ENCODE measurements at places on chromosomes 11 and 22.

DNA sequence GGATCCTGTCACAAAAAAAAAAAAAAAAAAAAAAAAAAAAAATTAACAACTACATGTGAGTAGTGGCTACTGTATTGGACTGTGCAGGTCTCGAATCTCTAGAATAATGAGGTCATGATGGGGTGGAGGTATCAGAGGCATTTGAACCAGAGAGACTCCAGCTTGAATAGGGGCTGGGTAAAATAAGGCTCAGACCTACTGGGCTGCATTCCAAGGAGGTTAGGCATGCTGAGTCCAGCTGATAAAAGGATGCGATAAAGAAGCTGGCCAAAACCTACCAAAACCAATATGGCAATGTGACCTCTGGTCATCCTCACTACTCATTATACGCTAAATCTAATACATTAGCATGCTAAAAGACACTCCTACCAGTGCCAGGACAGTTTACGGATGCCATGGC is 5.9 kb upstream of the PACSIN3 start:
- DNase-seq, result no peak

DNA sequence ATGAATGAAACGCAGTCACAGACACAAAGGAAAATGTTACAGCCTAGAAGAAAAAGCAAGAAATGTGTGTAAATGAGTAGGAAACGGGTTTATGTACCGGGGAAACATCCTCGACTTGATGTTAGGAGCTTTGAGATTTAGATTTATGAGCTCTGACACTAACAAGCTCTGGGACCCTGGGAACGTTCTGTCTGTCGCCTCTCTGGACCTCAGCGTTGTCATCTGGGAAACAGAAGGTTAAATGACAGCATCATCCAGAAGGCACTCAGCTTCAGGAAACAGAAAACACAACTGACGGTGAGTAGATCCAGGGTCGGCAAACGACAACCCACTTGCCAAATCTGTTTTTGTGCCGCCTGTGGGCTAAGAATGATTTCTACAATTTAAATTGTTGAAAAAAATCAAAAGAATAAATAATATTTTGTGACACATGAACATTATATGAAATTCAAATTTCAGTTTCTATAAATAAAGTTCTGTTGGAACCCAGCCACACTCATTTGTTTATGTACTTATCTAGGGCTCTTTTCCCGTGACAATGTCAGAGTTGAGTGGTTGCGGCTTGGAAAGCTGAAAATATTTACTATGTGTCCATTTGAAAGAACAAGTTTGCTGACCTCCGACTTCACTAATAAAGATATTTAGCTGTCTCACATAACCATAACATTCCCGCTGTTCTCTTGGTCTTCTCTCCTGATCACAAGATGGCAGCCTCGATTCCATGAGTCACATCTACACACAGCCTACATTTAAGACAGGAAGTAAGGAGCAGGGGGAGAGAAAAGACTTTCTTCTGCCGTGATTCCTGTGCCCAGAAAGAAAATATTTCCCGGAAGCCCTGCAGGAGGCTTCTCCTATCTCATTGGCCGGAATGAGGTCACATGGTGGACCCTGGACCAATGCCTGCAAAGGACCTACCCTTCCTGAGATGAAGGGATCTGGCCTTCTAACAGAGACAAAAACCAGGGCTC is 47.1 kb upstream of the SYT13 start:
- DNase-seq, result no peak

DNA sequence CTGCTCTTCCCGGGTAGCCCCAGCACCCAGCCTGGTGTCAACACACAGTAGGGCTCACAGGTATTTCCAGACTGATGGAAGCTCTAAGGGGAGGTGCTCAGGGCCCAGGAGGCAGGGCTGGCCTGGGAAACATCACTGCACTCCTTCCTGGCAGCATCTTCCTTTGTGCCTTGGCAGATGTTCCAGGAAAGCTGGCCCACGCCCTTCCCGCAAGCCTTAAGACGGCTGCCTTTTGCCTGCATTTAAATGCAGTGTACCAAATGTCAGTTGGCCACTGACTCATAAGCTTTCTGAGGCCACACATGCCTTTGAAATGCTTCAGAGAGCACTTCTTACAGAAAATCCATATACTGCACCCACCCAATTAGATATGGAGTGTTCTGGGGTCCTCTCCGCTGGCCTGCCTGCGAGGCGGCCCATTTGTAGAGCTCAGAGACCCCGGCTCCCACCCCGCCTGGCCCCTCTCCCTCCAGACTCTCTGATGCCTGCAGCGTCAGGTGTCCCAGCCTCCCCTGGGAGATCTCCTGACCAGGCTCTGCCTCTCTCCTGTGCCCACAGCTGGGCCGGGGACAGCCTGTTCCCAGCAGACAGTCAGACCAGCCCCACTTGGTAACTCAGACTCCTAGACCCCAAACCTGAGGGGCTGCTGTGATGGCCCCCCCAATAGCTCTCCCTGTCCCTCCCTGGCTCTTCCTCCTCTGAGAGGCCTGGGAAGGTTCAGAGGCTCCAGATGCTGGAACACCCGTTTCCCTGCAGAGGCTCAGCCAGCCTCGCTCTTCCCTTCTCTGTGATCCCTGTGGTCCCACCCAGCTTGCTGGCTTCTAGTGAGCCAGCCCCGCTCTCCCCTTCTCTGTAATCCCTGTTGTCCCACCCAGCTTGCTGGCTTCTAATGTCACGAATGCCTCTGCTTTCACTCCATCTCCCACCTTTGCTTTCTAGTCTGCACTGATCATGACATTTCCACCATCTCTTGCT is 47.6 kb upstream of the THY1 start:
- no peak for DNase-seq

DNA sequence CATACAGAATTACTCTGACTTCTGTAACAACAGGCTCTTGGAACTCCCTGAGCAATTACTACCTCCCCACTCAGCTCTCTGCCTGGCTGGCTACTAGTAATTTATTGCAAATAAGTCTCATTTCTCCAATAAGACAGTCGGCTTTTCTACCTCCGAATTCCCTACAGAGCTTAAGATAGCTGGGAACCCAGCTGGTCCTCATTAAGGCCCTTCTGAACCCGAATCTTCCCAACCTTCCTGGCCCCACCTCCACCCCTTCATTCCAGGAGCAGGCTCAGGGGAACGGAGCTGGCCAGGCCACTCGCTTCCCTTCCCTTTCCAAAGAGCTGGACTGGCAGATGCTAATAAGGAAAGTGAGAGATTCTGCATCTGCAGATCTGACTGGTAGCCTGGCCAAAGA is 21.6 kb downstream of the TMPRSS5 start:
- DNase-seq, result no peak

DNA sequence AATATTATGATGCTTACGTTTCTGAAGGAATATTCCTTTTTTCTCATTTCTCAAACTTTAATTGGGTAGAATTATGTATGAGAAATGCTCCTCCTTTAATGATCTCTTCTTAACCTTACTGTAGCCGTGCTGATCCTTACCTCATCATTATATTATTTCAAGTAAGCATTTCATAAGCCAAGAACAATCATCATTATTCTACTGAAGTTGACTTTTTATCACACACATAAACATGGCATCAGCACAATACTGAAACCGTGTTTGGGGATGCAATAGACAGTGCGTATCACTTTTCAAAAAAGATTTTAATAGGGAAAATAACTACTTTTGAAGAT is 162.8 kb downstream of the ARHGAP42 start:
- DNase-seq, result no peak

DNA sequence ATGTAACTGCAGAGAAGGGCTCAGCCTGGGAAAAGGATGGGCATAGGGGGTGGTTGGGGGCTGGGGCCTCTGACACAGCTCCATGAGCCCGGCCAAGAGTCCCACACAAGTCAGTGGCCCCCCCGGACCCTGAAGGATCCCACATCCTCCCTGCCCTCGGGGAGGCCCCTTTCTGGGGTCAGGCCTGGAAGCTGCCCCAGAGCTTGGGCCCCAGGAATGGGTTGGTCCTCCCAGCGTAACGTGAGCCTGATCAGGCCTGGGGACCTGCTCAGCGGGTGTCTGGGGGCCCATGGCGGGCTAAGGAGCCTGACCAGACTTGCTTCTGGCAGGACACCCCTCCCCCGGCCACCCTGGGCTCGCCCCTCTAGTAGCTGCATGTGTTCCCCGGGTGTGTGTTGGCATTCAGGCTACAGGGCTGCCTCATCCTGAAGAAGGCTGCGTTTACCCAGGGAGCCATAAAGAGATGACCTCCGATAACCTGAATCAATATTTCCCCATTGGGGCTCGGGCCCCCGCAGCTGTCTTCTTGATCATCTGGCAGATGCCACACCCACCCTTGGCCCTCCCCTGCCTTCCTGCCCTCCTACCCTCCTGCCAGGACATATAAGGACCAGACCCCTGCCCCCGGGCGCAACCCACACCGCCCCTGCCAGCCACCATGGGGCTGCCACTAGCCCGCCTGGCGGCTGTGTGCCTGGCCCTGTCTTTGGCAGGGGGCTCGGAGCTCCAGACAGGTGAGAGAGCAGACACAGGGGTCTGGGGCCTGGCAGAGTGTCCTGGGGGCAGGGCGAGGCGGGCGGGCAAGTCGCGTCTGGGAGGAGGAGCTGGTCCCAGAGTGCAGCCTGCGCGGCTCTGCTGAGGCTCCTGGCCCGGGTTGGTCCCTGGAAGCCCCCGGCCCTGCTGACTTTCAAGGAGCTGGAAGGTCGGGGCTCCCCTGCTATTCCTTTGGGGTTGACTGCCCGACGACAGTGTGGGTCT is at the start of gene MUC2:
Gene MUC2 (plus strand): TSS at position 631 of the 978 bp plus-strand sequence.
- DNase-seq, result no peak

DNA sequence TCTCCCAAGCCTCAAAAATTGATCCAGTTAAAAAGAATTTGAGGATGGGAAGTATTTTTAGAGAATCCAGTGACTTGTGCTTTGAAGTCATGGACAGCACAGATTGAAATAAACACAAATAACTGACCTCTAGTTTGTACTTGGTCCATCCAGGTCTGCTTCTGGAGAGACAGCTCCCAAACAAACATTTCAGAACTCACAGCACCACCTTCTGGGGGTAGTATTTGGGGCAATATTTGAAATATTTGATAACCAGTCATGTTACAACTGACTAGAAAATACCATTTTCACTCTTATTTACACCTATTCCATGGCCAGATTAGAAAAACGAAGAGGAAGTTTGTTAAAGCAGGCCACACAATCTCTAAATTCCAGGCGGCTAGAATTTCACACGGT is 56.2 kb downstream of the CTSC start:
- no peak for DNase-seq

DNA sequence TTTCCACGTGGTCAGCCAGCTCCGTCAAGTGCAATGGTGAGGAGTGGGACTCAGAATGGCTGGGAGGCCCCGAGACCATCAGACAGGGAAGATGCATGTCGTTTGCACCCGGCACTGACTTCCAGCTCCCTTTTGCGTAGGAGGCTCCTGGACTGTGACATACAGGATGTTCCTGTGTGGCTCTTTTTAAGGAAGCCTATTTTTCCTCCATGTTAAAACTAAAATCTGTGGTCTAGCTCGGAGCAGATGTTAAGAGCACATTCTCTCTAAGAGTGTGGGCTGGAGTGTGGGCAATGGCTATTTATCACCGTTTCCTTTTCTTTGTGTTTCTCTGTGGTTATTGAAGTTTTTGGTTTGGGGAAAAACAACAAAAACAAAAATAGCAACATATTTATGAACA is 40.9 kb upstream of the AMPD3 start:
- no peak for DNase-seq

DNA sequence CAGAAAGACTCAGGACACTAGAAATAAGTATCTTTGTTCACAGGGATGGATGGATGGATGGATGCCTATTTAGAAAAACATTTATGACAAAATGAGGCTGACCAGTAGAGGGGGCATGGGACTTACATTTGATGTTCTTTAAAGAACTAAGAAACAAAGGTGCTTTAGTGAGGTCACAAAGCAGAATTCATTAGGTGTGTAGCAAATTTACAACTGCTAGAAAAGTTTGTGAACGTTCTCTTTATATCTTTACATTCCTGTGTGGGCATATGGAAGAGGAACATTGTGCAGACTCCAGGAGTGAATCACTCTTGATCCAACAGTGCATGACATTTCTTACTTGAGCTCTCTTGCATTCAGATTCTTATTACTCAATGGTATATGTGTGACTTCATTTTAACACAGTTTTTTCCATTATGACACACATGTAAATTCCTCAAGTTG is 15.8 kb upstream of the SIK2 start:
- peak; percentile 58 for DNase-seq

- DNase-seq, result no peak
Observed at GRCh38 chr11:115869780-115870431, 365.7 kb upstream of the CADM1 start.

GRCh38 chr11:81932303-81932702 is 801.4 kb downstream of the FAM181B start:
- DNase-seq, result no peak

- DNase-seq, result no peak
Observed at GRCh38 chr11:110349138-110349996, 53.0 kb upstream of the RDX start.

DNA sequence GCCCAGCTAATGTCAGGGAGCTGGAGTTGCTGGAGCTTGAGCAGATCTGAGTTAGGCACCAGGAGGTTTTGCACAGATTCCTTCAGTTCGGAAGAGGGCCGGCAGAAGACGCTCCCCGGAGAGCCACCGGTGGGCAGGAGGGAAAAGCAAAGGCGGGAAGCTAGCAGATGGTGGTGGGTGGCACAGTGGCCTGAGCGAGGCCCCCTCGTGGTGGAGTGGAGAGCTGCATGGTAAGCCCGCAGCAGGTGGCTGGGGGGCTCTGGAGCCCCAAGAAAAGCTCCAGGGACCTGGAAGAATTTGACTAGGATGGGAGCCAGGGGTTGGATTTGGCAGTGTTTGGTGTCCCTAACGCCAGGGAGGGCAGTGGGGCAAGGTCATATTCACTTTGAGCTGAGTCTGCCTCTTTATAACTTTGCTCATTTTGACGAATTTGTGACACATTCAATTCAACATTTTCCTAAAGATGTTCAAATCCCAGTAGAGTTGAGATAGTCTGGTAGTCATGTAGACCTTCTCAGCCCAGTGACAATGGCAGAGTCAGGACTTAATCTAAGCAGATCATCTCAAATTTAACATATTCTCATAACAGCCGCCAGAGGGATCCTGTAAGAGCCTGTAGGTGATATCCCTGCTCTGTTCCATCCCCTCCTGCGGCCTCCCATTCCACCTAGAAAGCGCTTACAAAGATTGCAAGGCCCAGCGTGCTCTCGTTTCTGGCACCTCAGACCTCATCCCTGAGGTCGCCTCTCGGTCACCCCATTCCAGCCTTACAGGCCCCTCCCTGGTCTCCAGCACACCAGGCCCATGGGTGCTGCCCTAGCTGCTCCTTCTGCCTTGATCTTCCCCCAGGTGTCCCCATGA is 57.9 kb downstream of the TRIM29 start:
- DNase-seq, result no peak

DNA sequence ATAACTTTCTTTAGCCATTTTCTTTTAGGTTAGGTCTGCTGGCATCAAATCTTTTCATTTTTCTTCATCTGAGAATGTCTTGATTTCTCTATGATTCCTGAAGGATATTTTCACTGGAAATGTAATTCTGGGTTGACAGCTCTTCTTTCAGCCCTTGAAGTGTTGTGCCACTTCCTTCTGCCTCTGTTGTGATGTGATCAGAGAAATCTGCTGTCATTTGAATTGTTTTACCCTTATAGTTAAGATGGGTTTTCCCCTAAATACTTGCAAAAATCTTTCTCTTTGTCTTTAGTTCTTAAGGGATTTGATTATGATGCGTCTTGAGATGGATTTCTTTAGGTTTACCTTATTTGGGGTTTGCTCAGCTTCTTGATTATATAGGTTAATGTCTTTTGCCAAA is 23.0 kb downstream of the USP47 start:
- DNase-seq, result no peak

GRCh38 chr11:12886508-12886907 is 122.6 kb upstream of the RASSF10 start:
- DNase-seq, result no peak

Measured in hematopoietic multipotent progenitor cell treated with erythropoietin and hydrocortisone succinate and interleukin-3 and kit ligand, for 15 days (in vitro differentiated cells).